ENCODE measurements at places on chromosomes 4 and X.

GRCh38 chrX:116435597-116435996 lies 809 bp upstream of the SLC6A14 start:
- no peak for DNase-seq

- no peak for DNase-seq
Observed at GRCh38 chr4:101833480-101833879, 43.0 kb downstream of the BANK1 start.

GRCh38 chr4:74920704-74921103 lies 12.2 kb upstream of the PARM1 start:
- no peak for DNase-seq

DNA sequence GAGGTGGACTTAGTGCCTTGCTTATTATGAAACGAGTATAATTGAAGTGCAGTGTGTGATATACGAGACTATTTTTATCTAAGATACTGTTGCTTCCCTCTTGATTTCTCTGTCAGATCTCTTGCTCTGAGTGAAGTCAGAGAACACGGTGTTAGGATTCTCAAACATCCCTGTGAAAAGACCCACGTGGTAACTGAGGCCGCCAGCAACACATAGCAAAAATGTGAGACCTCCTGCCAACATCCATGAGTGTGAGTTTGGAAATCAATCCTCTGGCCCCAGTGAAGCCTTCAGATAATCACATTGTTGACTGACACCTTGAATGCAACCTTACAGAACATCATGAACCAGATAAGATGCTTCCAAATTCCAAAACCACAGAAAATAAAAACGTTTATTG lies 954.4 kb downstream of the FAT4 start:
- no peak for DNase-seq

DNA sequence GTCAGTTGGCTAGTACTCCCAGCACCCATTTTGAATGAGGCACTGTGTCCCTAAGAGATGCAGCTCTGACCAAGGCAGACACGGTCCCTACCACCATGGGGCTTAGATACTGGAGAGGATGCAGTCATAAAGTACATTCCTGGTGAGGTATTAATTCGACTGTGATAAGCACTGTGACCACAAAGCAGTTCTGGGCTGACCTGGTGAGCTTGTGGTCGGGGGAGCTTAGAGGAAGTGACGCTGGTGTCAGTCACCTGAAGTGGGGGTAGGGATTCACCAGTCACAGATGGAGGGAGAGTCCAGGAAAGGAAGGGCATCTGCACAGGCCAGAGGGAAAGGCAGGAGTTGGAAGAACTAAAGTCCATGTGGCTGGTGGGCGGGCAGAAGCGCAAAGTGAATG lies 15.8 kb upstream of the CLTRN start:
- no peak for DNase-seq

GRCh38 chrX:18119856-18120255 lies 100.8 kb downstream of the BEND2 start:
- no peak for DNase-seq

- no peak for DNase-seq
Observed at GRCh38 chr4:41458689-41459088, 79.3 kb upstream of the LIMCH1 start.

DNA sequence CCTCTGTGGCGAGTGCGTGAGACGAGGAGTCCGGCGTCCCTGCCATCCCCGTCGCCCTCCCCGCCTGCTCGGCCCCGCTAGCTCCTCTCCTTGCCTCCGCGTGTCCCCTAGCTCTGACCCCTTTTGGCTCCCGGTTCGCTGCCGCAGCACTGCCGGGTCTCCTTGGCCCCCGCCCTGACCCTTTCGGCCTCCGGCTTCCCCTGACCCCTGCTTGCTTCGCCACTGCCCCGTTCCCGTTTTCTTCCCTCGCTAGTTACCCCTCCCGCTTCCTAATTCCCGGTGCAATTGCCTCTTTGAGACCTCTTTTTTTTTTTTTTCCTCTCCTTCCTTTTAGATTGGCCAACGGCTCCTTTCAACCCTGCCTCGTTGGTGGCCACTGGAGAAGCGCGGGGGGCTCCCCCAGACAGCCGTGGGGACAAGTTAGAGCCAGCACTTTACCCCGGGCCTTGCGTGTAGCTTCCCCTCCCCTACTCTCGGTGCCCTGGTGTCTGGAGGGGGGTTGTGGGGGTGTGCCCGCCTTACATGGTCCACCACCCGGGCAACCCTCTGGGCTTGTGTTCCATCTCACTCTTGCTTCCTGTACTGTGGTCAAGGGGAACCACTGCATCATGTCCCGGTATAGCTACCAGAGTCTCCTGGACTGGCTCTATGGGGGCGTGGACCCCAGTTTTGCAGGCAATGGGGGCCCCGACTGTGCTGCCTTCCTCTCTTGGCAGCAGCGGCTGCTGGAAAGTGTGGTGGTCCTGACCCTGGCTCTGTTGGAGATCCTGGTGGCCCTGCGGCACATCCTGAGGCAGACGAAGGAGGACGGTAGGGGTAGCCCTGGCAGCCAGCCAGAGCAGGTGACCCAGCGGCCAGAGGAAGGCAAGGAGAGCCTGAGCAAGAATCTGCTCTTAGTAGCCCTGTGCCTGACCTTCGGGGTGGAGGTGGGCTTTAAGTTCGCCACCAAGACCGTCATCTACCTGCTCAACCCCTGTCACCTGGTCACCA lies 548 bp downstream of the TMEM164 start:
- DNase-seq, result no peak

- no peak for DNase-seq
Observed at GRCh38 chr4:138835832-138836533, 179.6 kb upstream of the NOCT start.

- DNase-seq, result peak; percentile 26
Observed at GRCh38 chrX:97524997-97525396, 641.3 kb downstream of the RPA4 start.

GRCh38 chr4:8000247-8000646 lies 60.6 kb upstream of the AFAP1 start:
- no peak for DNase-seq

GRCh38 chr4:101259876-101260275 lies 87.5 kb downstream of the PPP3CA start:
- no peak for DNase-seq

DNA sequence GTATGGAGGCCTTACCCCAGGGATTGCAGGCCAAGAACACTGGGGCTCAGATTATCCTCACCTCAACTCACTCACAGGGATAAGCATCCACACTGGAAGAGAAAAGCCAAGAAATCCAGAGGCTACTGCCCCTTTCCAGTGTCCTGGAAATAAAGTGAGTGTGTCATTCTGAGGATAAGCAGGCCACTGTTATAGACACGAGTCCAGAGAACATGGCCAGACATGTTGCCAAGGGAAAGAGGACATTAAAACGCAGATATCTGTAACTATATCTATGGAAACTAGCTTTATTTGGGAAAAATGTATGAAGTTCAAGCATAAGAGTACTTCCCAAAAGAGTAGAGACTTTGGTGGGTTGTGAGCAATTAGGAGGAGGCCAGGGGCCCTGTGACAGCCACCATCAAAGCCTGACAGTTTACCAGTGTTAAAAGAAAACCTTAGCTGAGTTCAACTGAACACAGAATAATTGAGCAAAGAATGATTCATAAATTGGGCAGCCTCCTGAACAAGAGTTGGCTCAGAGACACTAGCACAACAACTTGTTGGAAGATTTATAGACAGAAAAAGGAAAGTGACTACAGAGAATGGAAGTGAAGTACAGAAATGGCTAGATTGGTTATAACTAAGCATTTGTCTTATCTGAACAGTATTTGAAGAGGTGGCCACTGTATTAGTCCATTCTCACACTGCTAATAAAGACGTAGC lies 1222.2 kb downstream of the STIM2 start:
- DNase-seq, result no peak

DNA sequence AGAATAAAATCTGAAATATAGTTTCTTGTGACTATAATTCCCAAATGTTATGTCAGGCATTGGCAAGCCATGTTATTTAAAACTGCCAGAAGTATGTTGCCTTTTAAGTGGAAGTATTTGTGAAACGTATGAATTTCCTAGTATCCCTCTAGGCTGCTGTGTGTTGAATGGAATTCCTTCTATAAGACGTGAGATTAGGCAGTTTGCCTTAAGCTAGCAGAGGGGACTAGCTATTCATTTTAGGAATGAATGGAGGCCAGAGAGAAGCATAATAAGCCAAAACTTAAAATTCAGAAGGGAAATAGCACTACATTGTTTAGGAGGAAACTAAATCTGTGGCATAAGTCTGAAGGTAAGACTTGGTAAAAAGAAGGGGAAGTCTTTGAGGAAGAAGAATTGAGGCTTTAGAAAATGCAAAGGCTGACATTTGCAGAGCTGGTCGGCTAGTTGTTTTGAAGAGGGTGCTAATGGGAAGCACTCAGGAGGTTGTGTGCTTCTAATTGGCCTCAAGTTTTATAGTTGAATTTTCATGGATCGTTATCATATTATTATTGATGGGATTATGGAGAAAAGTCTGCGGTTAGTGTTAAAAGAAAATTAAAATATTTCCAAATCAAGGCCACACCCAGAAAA lies 57.1 kb downstream of the TMEM131L start:
- DNase-seq, result no peak

- DNase-seq, result no peak
Observed at GRCh38 chr4:150381609-150382008, 200.3 kb upstream of the MAB21L2 start.

DNA sequence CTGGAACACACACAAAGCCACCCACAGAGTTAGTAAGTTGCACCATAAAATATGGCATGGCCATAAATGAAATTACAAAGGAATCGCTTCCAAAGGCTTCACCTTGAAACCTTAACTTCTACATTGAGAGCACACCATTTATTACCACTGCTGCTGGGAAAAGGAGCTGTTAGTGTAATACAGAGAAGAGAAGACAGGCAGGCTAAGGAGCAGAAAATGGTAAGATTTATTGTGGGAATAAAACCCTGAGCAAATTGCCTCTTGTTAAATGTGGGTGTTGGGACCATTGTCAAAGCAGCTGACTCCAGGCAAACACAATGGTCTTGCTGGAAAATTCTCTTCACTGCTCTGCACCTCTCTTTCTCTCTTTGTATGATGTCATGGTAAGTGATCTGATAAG lies 79.2 kb upstream of the NHS start:
- DNase-seq, result no peak

- DNase-seq, result peak; percentile 2
Observed at GRCh38 chr4:125254106-125254505, 60.6 kb upstream of the FAT4 start.

DNA sequence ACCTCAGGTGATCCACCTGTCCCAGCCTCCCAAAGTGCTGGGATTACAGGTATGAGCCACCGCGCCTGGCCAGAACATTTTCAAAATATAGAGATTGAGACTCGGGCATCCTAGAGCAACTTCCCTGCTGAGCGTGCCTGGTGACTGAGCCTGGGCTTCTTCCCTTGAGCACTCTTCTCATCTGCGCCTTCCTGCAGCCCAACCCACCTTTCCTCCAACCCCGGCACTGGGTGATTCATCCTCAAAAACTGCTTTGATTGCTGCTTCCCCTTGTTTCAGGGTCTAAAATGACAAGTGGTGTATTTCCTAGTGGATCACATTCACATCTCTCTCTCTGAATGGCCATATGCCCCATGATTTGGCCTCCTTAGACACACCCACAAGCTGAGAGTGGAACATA lies 37.8 kb downstream of the PHKA2 start:
- no peak for DNase-seq

DNA sequence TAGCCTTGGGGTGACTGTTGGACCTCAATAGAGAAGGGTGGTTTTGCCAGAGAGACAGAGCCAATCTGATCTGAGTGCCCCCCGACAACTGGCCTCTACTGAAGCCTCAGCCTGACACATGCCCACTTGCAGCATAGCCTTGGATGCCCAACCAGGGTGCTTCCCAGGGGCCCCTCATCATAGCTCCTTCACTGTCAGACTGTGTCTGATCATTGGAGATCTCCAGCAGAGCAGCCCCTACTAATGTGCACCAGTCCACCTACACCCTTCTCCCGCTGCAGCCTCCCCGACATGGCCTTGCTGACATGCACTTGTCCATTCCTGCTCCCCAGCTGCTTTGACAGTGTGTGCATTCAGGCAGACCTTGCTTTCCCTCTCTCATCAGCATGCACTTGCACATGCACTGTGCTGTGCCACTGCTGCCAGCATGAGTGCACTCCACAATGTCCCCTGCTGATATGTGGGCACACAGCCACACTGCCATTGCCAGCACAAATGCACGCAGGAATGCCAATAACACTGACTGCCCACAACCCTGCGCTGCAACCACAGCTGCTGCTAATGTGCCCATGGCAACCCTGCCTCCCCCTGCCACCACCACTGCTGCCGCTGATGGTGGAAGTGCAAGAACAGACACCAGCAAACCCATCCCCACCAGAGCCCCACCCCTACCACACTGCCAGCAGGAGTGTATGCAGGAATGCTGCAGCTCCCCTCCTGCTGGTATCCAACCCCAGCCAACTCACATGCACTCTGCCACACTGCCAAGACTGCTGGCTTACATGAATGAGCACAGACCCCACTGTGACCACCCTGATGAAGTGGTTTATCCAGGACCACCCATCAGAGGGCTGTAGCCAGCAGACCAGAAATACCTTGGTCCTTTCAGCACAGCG lies 68.1 kb upstream of the ZMAT1 start:
- no peak for DNase-seq

GRCh38 chrX:68647156-68647957 lies at the start of gene STARD8:
TSS of gene STARD8 (plus strand) at chrX:68647666. CDS start at chrX:68647883, 217 bp downstream.
- DNase-seq, result peak; percentile 70

DNA sequence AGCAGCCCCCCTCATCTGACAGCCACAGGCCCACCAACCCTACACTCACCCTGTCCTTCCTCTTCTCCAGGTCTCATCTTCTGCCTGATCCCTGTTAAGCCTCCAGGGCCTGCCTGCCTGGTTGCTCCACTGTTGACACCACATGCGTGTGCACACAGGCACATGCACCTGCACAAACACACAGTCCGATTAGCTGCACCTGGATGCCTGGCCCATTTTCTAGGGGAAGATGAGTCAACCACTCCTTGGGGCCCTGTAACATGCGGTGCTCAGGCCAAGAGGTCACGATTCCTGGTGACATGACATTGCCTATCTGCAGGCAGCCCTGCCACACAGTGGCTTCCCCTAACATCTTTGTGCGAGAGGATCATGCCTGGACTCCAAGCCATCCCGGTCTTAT lies 498.4 kb downstream of the BCOR start:
- no peak for DNase-seq

- DNase-seq, result peak; percentile 11
Observed at GRCh38 chrX:22159071-22159470, 113.6 kb upstream of the CBLL2 start.

GRCh38 chrX:15930585-15930984 lies 76.0 kb upstream of the AP1S2 start:
- DNase-seq, result peak; percentile 53

DNA sequence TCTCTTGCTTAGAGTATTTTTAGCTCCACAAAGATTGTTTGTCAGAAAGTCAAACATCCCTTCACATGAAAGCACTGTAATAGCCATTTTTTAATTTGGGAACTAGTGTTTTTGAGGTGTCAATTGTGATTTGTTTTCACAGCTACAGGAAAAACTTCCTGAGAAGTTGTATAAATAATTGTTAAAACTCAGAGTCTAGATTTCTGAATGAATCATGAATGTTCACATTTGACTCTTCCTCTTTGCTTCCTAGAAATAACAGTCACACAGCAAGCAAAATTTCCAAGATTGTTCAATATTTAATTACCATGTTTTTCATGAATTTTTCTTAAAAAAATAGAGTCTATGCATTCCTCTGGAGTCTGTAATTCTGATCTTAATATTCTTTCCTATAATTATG lies 156.9 kb upstream of the SLC7A11 start:
- DNase-seq, result no peak
